ENCODE measurements at places on chromosomes 7 and 10.

- no peak for DNase-seq
These were observed 19.5 kb downstream of the SCART1 start for GRCh38 chr10:133473270-133473669.

GRCh38 chr7:29156907-29157452 is 10.6 kb upstream of the CPVL start:
- DNase-seq: no peak

DNA sequence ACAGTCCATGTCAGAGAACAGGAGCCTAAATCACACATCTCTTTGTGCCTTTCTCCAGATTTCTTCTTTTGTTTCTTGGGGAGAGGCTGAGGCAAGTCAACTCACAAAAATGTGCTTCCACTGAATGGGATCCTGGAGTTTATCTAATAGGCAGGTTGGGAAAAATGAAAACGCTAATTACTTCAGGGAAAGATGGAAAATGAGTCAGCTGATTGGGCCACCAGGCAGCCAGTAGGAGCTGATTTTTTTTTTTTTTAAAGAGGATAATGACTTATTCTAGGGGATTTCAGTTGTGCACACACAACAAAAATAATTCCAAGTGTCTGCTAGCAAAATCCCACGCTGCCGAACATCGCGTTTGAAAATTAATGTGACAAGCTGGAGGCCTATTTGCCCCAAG is 412.8 kb upstream of the ZMIZ1 start:
- DNase-seq: no peak

DNA sequence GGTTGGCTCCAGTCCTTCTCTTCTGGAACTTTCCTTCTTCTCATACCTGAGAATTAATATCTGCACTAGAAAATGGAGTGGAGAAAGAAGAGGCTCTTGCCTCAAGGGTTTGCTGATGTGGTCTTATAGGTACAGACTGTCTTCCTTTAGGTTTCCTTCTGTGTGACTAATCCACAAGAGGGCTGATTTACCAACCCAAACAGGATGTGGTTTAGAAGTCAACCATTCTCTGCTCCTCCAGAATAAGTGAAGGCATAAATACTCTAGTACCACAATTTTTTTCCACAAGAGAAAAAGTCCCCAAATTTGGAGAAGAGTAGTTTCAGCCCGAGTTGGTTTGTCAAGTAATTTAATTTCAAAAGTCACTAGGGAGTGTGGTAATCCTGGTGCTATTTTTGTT is 85.8 kb downstream of the NRP1 start:
- no peak for DNase-seq

- peak; percentile 16 for DNase-seq
These were observed 137.2 kb upstream of the EFCAB10 start for GRCh38 chr7:105718511-105718925.

DNA sequence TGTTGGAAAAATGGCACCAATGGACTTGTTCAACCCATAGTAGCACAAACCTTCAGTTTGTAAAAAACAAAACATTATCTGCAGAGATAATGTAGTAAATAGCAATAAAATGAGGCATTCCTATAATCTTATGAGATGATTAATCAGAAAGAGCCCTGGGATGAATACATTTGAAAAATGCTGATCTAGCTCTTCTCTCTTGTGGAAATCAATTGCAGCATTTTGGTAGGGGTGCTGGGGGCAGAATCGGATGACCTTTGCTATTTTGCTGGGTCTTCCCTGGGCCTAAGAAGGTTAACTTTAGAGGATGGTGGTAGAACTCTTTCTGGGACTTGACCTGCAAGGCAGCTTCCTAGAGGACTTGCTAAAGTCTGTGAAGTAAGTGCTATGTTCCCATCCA is 163.5 kb downstream of the ADRA2A start:
- no peak for DNase-seq

DNA sequence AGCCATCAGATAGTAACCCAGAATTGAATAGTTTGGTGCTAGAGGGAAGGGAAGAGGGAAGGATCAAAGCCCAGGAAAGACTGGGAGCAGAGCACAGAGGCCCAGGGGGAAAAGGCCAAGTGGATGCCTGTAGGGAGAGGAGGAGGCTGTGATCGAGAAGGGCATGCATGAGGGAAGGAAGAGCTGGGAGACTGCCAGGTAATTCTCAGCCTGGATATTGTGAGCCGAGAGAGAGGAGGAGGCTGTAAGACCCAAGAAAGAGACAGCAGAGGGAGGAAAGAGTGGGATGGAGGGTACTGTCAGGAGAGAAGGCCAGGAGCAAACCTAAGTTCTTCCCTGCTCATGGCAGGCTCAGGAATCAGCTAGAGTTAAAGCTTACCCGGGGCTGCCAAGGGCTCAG is 178.2 kb downstream of the CCDC3 start:
- no peak for DNase-seq

GRCh38 chr7:73715648-73716317 is 3.7 kb downstream of the STX1A start:
- no peak for DNase-seq

DNA sequence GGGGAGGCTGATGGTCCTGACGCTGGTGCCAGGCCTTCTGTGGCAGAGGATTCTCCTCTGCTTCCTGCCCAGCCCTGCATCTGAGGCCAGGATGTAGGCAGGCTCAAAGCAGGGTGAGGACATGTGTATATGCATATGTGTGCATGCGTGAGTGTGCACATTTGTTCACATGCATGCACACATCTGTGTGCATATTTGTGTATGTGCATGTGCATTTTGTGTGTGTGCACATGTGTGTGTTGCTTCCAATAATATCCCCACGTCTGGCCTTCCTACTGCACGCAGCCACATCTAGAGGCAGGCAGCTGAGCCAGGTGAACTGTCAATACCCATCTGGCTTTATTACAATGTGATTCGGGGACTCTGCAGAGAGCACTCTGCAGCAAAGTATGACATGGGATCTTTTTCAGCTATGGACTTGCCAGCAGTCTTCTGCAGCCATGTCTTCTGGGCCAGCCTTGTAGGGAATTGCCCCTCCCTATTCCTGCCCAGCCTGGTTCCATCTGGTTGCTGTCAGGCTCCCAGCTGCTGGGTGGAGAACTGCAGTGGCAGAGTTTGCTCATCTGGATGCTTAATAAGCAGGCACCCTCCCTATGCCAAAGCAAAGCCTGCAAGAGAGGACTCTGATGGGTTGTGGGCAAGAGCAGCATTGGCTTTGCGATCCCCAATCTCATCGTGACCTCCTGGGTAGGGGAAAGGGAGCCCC is 140.7 kb downstream of the PFKFB3 start:
- DNase-seq: no peak

GRCh38 chr7:113892818-113893217 is 26.0 kb downstream of the PPP1R3A start:
- DNase-seq: no peak

DNA sequence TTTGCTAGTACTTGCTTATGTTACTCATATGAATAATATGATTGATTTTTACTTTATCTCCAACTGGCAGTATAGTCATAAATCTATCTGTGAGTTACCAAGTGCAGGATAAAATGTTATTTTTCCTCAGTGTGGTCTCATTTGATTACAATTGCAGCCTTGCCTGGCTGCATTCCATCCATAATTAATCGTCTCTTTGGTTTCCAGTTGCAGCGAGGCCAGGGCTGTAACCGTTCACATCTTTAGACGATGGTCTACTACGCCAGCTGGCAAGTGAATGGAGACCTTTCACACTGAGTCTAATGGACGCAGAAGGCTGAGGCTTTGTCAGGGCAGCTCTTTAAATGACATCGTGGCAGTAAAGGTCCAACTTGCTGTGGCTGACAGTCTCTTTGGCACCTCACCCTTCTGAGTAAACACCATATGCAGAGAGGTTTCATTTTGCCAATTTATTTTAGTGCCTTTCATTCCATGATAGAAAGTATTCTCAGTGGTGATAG is 84.0 kb downstream of the ARL4A start:
- DNase-seq: peak; percentile 44

DNA sequence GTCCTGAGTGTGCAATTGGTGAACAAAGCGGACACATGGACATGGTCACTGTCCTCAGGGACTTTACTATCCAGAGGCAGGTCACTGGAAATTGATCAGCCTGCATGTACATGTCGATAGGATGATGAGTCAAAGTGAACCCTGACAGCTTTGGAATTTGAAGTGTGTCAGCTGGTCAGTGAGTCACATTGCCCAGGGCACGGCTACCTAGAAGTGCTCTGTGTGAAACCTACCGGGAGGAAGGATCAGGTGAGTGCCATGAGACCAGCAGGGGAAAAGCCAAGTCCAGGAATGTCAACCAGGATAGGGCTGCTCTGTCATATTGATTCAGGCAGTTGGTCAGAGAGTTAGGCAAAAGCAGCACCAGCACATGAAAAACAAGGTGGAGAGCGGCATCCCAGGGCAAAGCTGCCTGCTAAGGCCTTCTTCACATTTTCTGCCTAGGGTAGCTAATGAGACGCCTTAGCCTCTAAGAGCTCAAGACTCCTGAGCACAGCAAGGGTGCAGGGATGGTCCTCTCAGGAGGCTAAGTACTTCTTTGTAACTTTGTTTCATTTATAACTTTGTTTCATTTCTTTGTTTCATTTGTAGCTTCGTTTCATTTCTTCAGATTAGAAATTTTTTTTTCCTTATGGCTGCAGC is 19.4 kb upstream of the PDCD4 start:
- no peak for DNase-seq

GRCh38 chr7:41977151-41977651 is 259.8 kb downstream of the GLI3 start:
- DNase-seq: peak; percentile 46
